SJCRH30 (cell line): ENCODE measurements at places on chromosomes 16 and 17. TPM values are rescaled to one million over a fixed set of nuclear protein-coding genes. Genes with fewer than 3 reads are reported as not detected.

DNA sequence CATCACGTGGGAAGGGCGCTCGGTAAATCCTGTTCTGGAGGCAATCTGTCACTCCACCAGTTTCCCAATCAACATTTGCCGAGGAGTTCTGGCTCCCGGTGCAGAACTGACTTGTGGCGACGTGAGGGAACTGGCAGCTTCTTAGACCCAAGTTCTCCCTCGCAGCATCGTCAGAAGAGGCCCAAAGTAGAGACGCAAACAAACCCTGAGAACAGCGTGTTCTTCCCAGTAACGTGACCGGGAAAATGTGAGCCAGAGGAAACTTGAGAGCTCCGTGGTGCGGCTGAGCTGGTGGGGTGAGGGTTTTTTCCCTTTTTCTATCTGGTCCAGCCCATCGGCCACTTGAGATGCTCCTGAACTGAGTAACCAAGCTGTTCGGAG lies 158.9 kb upstream of the CACNG5 start:
- H3K4me1 ChIP-seq: no peaks in the 10 kb centered on the region
- H3K27me3 ChIP-seq: no peaks in the 10 kb centered on the region
- DNase-seq: no peak
- peaks cover 2% of the 10 kb centered on the region; the same call in 1 of the 2 replicates for H3K36me3 ChIP-seq

GRCh38 chr16:11583166-11583565 lies 3.6 kb downstream of the LITAF start:
- DNase-seq: no peak
- H3K4me1 ChIP-seq: peaks cover 23% of the 10 kb centered on the region
- no peaks in the 10 kb centered on the region for H3K27me3 ChIP-seq

DNA sequence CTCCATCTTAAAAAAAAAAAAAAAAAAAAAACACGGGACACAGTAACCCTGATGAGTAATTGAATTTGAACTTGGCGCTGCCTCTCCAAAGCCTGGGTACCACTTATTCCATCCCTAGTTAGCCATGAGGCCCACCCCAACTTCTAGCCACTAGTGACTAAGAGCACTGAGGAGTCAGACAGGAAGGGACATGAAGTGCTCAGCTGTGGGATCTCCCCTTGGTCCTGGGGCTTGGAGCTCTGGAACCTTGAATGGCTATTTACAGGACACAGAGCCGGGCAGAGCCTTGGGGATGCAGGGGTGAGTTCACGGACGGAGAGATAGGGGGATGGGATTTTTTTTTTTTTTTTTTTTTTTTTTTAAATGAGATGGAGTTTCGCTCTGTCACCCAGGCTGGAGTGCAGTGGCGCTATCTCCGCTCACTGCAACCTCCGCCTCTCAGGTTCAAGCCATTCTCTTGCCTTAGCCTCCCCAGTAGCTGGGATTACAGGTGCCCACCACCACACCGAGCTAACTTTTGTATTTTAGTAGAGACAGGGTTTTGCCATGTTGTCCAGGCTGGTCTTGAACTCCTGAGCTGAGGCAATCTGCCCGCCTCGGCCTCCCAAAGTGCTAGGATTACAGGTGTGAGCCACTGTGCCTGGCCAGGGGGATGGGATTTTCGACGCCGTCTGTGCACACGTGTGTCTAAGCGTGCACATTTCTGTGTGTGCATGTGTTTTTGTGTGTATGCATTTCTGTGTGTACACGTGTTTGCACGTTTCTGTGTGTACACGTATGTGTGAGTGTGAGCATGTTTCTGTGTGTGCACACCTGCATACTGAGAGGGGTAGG lies 20.4 kb upstream of the CIBAR2 start:
- peaks cover 38% of the 10 kb centered on the region for H3K4me1 ChIP-seq
- H3K27me3 ChIP-seq: no peaks in the 10 kb centered on the region
- DNase-seq: no peak
- no peak overlapping the region for H3K4me3 ChIP-seq
- no peak overlapping the region for H3K27ac ChIP-seq

DNA sequence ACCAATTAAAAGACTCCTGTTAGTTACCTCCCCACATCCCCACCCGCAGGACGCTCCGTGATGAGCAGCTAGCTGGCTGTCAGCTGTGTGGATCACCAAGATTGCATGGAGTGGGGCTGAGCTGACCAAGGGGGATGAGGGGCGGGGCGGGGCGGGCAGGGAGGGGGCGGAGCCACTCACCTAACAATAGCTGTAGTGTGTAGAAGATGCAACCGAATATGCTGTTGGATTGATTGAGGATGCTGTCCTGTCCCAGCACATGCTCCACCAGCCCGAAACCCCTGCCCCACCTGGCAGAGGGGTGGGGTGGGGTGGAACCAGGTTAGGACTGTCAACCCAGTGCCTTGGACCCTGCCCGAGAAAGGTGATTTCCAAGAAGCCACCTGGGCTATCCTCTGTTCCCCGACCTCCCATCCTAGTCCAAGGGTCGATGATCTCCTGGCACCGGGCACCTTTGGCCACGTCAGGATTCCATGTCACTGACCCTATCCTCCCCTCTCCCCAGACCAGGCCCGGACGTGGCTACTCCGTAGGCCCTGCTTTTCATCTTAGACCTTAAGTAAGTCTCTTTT lies 1.4 kb downstream of the VKORC1 start:
- DNase-seq: peak; percentile 87
- H3K4me3 ChIP-seq: peak overlapping the region; percentile 78
- H3K27ac ChIP-seq: peak overlapping the region; percentile 49
- peaks cover 11% of the 10 kb centered on the region for H3K36me3 ChIP-seq
- H3K4me1 ChIP-seq: peaks cover 7% of the 10 kb centered on the region
- H3K27me3 ChIP-seq: no peaks in the 10 kb centered on the region

DNA sequence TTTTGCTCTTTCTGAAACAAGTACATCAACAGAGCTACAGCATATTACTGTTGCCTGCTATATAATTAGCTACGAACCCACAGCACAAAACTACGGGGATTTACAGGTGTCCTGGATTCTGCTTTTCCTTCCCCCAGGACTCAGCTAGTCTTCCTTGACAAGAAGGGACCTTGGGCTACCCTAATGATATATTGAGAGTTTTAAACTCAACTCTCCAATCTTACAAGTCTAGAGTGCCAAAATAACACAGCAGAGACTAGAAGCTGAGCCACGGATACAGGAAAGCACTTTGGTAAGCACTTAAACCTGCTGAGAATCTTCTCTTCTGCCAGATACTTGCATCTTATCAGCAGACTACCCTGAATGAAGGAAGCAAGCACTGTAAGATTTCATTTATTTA lies 161.4 kb upstream of the C17orf78 start:
- H3K4me3 ChIP-seq: no peak overlapping the region
- no peak overlapping the region for H3K27ac ChIP-seq
- no peaks in the 10 kb centered on the region for H3K4me1 ChIP-seq
- no peaks in the 10 kb centered on the region for H3K27me3 ChIP-seq
- H3K36me3 ChIP-seq: peaks cover 25% of the 10 kb centered on the region

- H3K36me3 ChIP-seq: no peaks in the 10 kb centered on the region
- H3K27me3 ChIP-seq: no peaks in the 10 kb centered on the region
- H3K4me3 ChIP-seq: no peak overlapping the region
- H3K4me1 ChIP-seq: no peaks in the 10 kb centered on the region
Observed at GRCh38 chr16:12043953-12044352, 67.4 kb downstream of the SNX29 start.

DNA sequence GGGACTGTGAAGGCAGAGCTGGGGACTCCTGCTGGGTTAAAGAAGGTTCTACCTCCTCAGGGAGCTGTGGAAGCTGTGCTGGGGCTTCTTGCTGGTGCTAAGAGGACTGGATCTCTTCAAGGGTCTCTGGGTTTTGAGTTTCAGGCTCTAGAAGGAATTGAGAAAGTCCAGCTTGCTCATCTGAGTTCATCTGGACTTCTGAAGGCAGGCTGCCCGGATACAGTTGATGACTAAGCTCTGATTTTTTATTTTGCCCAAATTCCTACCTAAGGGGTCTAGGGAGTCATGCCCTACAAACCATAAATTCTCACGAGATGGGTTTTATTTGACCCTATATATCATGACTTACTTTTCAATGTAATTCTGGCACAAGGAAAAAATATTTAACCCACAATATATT lies 46.8 kb upstream of the TMEM97 start:
- no peaks in the 10 kb centered on the region for H3K27me3 ChIP-seq
- no peak for DNase-seq
- no peak overlapping the region for H3K4me3 ChIP-seq

DNA sequence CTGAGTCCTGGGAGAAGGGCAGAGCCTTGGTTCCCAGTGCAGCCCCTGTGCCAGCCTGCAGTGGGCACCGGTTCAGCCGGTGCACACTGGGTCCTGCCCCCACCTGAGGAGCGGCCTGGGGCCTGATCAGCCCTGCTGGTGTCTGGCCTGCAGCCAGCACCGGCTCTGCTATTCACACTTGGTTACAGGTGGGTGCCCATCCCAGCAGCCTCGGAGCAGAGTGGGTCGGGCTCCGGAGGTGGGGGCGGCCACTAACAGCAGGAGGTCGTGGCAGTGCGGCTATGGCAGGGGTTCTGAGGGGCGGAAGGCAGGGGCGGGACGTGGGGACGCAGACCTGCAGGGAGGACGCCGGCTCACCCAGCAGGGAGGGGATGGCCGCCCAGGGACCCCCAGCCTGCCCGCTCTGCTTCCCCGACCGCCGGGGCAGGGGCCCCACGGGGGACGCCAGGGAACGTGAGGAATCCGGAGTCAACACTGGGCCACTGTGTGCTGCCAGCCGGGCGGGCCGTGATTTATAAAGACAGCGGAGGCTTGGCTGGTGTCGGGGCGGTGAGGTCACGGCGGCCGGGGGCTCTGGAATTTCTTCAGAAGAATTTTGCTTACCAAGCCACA lies 20.3 kb downstream of the METRNL start:
- H3K27me3 ChIP-seq: no peaks in the 10 kb centered on the region
- peaks cover 17% of the 10 kb centered on the region for H3K36me3 ChIP-seq
- H3K27ac ChIP-seq: peak overlapping the region; percentile 39
- H3K4me3 ChIP-seq: peak overlapping the region; percentile 35

Gene TMC7
- 0.34 and 0.43 TPM in 2 replicates for total RNA-seq

DNA sequence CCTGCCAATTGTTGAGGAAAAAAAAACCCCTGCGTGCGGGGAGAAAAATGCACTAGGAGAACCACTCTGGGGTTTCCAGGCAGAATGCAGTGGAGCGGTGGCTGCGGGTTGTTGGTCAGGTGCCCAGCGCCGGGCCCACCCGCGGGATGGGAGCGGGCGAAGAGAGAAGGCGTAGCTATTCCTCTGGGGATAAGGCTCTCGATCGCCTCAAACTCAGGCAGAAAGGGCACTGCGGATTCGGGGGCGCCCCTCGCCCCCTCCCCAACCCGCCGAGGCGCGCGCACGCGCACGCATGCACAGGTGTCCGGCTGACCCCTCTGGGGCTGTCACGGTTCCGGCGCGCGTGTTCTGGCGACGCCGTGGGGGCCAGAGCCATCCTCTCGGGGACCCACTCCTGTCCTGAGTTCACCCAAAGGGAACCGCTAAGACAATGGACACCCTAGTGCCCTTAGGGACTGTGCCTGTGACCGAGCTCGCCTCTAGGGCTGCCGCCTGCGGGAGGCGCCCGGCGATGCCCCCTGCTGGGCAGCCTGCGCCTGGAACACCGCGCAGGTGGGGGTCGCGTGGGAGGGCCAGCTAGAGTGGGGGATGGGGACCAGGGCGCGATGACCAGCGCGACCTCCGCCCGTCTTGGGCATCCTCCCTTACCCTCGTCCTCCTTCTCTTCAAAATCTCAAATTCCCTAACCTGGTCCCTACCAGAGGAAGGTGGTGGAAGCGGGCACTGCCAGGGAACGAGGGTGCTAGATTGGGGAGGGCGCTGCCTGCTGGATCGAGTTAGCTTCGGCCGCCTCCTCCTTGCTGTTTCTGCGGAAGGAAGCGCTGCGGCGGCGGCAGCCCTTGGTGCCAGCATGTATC lies 14.4 kb upstream of the CBX8 start:
- no peak overlapping the region for H3K27ac ChIP-seq
- no peak for DNase-seq
- no peak overlapping the region for H3K4me3 ChIP-seq
- H3K27me3 ChIP-seq: peaks cover 49% of the 10 kb centered on the region
- no peaks in the 10 kb centered on the region for H3K36me3 ChIP-seq

GRCh38 chr17:27721797-27722196 lies 78.5 kb downstream of the NOS2 start:
- no peak for DNase-seq
- no peak overlapping the region for H3K4me3 ChIP-seq
- H3K4me1 ChIP-seq: no peaks in the 10 kb centered on the region
- H3K27ac ChIP-seq: no peak overlapping the region

DNA sequence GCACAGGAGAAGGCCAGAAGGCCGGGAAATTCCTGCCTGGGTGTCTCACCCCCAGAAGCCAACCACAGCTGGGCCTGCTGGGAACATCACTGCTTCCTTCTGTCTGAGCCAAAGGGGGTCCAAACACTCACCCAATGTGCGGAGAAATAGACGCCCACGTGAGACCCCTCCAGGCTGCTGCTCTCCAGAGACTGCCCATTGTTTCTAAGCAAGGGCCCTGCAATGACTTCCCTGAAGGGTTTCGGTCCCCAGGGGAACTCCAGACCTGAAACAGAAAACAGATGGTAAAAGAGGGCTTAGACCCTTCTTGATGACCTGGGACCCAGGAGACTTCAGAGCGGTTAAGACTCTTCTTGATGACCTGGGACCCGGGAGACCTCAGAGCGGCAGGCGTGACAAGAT lies 41.3 kb downstream of the MRM3 start:
- no peak overlapping the region for H3K27ac ChIP-seq
- H3K27me3 ChIP-seq: no peaks in the 10 kb centered on the region
- H3K4me3 ChIP-seq: no peak overlapping the region
- no peak for DNase-seq
- H3K36me3 ChIP-seq: no peaks in the 10 kb centered on the region

Gene MMP25
- 0.06 and 0.13 TPM in 2 replicates for total RNA-seq

Gene RNF227
- total RNA-seq: 6.6 and 7.1 TPM in 2 replicates

GRCh38 chr16:30139583-30140481 lies 16.8 kb upstream of the MAPK3 start:
- no peaks in the 10 kb centered on the region for H3K4me1 ChIP-seq
- no peak for DNase-seq
- H3K4me3 ChIP-seq: no peak overlapping the region
- H3K27me3 ChIP-seq: no peaks in the 10 kb centered on the region

Gene PAQR4
- 28.1 and 34.1 TPM in 2 replicates for total RNA-seq

- DNase-seq: no peak
- no peak overlapping the region for H3K4me3 ChIP-seq
- H3K27me3 ChIP-seq: no peaks in the 10 kb centered on the region
- H3K36me3 ChIP-seq: no peaks in the 10 kb centered on the region
- H3K27ac ChIP-seq: no peak overlapping the region
Observed at GRCh38 chr17:71905376-71906031, 215.3 kb upstream of the SOX9 start.

GRCh38 chr16:87098976-87099720 lies 218.0 kb downstream of the C16orf95 start:
- DNase-seq: peak; percentile 25
- H3K36me3 ChIP-seq: no peaks in the 10 kb centered on the region
- H3K27me3 ChIP-seq: no peaks in the 10 kb centered on the region
- no peak overlapping the region for H3K27ac ChIP-seq
- no peak overlapping the region for H3K4me3 ChIP-seq

Gene SHISA6
- total RNA-seq: not detected in 2 replicates

DNA sequence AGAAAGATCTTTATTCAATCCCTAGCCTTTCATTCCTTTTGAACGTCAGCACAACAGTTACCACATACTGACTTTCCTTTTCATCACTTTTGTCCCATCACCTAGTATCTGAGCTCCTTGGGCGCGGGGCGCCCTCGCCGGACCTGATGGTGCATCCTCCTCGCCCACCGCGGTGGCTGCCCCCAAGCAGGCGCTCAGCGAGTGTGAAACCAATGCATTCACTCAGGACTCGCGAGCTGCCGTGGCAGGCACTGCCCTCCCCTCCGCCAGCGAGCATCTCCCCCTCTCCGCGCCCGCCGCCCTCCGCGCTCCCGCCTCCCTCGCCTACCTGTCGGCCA lies 756 bp downstream of the KLHL11 start:
- DNase-seq: peak; percentile 34
- peak overlapping the region; percentile 100 for H3K4me3 ChIP-seq
- no peaks in the 10 kb centered on the region for H3K27me3 ChIP-seq
- H3K36me3 ChIP-seq: peaks cover 25% of the 10 kb centered on the region
- H3K4me1 ChIP-seq: peaks cover 7% of the 10 kb centered on the region; the same call in 1 of the 2 replicates
- peak overlapping the region; percentile 70; the same call in 1 of the 2 replicates for H3K27ac ChIP-seq
